Substantia nigra (tissue), 51 donors: ENCODE measurements at places on chromosomes 2 and 18.

DNA sequence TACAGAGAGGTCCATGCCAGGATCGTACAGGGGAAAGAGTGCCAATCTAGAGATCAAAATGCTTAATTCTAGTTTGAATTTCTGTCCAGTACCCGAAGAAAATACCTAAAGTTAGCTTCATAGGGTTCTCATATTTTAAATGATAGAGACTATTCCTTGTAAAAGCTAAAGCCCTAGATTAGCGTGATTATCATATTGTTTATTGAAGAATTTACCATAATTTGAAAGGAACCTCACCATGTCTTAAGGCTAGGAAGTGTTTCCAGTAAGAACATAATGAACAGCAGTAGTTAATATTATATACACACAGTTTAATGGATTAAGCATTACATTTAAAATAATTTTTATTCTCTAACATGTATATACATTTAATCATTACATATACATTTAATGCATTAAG, 68.5 kb downstream of the COBLL1 start:
- DNase-seq = no peak

DNA sequence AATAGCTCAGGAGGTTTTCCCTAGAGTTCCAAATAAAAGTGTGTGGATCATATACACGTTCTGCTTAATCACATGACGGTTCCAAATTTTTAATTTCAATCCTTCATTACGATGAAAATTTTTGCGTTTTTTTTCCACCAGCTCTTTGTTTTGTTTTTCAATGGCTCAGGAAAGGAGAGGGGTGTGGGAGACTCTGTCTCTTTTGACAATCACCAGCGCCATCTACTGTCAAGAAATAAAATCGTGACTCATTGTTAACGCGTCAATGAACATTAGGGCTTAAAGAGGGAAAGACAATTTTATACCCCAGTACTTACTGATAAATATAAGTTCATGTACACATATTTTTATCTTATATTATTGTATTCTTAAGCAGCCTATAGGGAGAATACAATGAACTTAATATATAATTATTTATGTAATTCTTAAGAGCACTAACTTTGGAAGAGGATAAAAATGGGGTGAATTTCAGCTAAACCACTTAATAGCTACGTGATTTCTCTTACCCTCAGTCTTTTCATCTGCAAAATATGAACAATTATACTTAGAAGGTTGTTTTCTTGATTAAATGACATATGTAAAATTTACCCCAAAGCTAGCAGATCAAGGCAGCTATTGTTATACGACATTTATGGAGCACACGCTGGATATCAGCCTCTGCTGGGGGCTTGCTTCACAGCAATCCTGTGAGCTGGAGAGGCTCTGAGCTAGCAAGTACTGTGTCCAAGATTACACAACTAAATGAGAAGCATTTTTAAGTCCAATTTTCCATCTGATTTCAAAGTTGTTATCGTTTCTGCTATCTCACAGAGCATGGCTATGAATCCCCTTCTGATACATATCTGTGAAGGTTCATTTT, 47.4 kb upstream of the RMDN2 start:
- no peak for DNase-seq

DNA sequence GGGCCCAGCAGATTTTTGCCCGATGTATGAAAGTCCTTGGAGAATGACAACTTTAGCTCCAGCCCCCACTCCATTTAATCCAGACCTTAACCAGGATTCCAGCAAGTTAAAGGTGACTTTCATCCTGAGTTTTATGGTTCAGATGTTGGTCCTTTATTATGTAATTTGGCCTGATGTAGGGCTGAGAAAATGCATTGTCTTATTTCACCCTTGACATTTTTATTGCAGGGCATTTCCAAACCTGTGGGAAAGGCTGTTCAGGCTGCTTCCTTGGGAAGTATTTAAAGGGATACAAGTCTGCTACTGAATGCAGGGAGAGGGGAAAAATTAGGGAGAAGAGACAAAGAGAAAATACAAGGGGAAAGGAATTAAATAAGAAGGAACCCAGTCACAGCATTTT, 48.8 kb downstream of the ASB1 start:
- DNase-seq = no peak

GRCh38 chr2:10486601-10487079, 38.5 kb upstream of the ODC1 start:
- no peak for DNase-seq

- DNase-seq = no peak
Measured at GRCh38 chr2:9652898-9653479, 22.2 kb upstream of the YWHAQ start.

DNA sequence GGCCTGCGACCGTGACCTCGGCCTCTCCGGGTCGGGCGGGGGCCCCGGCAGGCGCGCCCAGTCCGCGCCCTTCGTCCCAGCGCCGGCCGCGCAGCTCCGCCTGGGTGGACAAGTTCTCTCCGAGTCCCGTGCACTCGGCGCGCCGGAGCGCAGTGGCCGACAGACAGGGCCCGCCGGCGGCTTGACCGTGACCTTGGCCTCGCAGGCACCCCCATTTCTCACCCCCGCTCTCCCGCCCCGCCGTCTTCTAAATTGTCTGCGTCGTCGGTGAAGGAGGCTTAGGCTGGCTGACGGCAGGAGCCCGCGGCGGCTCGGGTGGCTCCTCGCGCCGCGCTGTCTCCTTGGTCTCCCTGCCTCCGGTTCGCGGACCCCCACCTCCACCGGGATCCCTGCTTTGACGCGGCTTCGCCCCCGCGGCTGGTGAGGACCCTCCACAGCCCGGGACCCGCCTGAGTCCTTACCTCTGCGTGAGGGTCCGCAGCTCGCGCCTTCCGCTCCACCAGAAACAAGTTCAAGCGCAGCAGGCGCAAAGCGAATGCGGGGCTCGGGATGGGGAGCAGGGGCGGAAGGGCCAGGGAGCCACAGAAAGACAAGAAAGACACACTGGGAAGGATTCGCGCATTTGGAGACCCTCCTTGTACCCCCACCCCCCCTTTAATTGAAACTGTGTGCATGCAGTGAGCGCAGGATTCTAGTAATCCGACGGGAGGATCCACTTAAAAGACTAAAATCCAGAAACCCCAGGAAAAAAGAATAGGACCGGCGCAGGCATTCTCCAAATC, 4.0 kb downstream of the PTGR3 start:
- DNase-seq = no peak

- DNase-seq = no peak
Measured at GRCh38 chr18:9874728-9875127, 11.0 kb upstream of the TXNDC2 start.

DNA sequence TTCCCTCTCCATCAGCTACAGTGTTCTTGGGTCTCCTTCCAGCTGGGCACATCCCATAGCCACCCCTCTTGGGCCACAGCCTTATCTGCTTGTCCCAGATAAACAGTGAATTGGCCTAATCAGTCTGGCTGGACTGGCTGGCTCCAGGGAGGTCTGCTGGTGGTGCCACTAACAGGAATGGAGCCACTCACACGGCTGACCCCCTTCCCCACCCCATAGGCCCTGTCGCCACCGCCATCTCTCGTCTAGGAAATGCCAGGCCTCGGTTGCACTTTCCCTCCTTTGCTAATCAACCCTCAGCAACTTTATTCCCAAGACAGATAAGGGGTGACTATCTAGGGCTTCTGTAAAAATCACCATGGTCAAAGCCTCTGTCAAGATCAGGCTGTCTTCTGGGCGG, 23.0 kb upstream of the TNP1 start:
- no peak for DNase-seq

DNA sequence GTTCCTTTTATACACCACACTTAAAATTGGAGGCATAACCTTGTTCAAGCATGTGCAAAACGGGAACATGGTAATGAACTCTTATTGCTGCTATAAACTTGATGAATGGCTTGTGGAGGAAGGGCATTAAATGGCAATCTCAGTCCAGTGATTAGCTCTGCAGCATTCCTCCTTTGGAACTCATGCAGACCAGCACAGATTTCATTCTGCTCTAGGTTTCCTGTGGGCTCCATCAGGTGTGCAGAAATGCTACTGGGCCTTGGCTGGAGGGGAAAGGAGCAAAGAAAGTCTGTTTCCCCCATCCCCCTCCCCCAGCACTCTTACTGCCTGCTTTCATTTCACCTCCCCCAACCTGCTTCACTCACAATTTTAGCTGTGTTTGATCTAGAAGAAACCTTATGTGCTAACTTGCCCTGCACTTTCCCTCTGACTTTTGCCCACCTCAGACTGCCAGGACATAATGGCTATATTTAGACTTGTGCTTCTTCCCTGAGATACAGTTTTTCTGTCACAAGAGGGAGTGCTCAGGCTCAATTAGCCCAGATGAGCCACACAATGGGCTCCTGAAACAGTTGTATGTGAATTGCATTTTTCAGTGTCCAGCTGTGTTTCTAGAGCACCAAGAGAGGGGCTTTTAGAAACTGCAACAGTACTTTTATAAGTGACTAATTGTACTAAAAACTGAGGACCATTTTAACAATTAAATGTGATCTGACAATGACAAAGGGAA, 109.8 kb downstream of the FSHR start:
- DNase-seq = no peak

- DNase-seq = no peak
Measured at GRCh38 chr2:119111115-119111975, 47.2 kb downstream of the C1QL2 start.

DNA sequence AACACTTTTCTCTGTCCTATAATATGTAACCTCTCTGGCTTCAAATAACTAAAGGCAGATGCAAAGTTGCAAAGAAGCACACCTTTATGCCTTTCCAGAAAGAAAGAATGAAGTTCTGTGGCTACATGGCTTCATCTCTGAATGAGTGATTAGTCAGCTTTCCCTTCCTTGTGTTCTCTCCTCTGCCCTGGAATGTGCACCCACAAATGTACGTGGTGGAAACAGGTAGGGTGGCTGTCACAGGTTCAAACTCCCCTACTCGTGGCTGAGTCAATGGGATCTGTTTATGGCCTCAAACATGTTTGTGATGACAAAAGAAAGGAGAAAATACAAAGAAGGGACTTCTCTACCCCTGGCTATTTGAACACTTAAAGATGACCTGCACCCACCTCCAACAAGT, 55.5 kb upstream of the ACVR2A start:
- DNase-seq = no peak

DNA sequence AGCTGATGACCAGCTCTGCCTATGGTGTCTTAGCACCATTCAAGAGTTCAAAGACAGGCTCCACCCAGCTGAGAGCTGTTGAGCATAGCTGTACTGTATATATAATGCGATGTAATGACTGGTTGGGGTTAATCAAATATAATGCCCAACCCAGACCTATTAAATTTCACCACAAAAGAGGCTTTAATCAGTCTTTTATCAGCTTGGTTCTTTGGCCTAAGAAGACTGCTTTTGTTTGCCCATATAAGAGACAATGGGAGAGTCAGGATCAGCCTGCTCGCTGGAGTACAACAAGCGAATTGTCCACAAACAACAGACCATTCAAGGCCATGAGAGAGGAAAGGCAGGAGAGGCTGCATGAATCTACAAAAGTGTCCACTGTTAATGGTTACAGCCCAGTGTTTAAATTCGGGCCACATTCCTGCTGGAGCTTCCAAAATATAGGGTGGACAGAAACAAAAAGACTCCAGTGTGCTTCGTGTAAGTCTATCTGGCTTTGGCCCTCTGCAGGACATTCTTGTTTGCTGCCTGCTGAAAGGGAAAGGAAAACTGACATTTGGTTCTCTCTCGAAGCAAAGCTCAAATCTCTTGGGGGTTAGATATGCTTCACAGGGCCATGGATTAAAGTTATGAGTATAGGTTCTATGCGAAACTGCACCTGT, 299.0 kb upstream of the FBXO11 start:
- peak; percentile 13 for DNase-seq

DNA sequence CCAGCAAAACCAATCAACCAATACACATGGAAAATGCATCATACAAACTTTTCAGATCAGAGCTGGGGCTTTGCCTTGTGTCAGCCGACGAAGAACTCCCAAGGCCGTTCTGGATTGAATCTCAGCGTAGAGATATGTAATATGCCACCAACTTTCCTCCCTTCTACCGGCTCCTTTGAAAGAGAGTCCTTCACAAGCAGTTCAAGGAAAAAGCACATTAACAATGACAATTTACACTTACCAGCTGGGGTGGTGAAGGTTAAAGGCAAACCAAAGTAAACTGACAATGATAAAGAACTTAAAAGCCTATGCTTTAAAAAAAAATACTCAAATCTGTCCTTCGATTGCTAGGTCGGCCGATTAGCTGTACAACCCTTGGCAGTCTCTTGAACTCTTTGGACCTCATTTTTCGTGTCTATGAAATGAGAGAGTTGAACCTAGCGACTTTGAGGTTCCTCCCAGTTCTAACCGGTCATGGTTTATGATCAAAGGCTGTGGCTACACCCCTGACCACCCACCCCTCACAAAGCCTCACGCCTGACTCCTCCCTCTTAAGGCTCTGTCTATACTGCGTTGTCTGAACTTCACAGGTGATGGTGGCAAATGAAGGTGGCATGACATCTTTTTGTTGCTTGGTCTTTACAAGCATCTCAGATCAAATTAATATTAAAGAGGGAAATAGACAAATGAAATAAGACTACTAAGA, 46.2 kb downstream of the BCL2 start:
- no peak for DNase-seq
